AG10803 (cell line): ENCODE measurements at places on chromosomes 12 and 14.
A peak's percentile ranks its signal among the peaks of the same experiment; 100 is the strongest.

GRCh38 chr14:99272632-99272898, 568 bp upstream of the BCL11B start:
- no peak for DNase-seq

DNA sequence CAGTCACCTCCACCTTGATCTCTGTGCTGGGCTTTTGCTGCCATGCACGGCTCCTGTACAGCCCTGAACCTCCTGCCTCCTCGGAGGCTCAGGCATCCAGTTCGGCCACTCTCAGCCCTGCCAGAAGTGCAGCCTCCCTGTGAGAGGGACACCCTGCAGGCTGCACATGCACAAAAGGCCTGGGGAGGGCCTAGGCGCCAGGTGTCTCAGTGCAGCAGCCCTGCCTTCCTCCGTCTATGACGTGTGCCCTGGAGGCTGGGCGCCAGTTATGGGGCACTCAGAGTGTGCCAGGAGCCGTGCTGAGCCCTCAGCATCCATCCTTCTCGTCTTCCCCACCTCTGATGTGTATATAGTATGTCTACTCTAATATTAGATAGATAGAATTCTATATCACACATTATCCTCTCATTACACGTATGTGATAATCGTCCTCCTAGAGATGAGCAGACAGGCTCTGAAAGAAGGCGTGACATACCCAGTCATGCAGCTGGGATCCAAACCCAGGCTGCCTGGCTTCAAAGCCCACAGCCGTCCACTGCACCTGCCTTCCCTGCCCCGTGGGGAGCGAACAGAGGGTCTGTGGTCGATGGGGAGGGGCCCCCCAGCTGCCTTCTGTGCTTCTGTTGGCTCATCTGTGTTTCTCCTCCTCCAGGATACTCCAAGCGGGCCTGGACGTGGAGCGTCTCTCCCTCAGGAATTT, 101.1 kb downstream of the B4GALNT3 start:
- no peak for DNase-seq

DNA sequence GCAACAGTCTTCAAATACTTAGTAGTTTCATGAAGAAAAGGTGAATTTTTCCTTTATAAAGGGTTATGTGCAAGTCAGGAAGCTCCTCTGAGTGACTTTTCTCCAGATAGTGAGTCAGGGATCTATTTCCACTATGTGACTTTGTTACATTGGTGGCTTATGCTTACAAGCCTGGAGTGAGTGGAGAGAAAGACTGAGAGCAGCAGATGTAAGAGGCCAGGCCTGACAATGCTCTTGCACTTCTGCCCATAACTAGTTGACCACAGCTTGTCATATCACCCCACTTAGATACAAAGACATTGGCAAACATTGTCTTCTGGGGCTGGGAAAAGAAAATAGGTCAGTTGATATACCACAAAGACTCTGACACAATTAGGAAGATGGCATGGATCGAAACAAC, 236.5 kb downstream of the PDZRN4 start:
- no peak for DNase-seq

GRCh38 chr14:95233702-95234241, 76.4 kb upstream of the DICER1 start:
- no peak for DNase-seq

DNA sequence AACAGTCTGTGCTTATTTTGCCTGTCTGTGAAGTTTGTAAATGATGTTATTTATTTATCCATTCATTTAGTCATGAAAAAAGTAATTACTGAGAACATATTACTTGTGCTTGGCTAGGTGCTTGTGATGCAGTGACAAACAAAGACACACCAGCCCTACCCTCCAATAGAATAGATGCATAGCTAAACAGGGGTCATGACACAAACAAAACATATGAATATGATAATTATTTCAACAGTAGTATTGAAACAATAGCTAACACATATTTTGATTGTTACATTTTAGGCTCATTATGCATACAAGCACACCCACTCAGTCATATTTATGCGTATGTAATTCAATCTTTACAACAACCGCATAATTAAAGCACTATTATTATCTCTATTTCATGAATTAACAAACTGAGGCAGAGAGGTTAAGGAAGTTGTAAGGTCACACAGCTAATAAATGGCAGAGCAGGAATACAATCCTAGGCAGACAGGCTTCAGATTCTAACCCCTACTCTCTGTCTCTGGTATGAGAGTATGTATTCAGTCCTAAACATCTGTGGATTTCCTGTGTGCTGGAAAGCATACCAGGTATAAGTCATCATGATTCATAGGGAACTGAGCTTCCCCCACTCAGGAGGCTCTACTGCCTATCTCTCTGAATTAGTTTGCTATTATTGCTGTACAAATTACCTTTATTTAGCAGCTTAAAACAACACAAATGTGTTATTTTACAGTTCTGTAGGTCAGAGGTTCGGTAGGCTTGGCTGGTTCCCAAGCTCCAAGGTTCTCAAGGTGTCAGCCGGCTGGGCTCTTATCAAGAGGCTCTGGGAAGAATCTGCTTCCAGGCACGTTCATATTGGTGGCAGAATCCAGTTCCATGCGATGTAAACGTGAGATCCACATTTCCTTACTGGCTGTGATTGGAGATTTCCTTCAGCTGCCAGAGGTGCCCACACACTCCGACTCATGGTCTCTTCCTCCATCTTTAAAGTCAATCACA, 509.4 kb downstream of the GALC start:
- DNase-seq = peak; percentile 1

DNA sequence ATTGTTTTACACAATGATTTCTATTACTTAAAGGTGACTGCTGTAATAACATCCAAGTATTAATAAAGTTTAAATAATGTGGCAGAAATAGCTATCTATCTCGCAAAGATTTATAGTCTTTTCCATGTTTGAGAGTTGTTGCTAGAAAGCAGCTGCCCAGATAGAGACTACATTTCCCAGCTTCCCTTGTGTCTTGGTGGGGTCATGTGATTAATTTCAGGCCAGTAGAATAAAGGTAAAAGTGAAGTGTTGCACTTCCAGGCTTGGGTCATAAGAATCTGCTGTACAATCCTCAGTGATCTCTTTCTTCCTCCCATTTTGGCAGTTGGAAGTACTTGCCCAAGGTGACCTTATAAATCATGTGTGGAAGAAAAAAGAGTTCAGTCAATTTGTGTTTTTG, 449.7 kb upstream of the USP15 start:
- DNase-seq = no peak

DNA sequence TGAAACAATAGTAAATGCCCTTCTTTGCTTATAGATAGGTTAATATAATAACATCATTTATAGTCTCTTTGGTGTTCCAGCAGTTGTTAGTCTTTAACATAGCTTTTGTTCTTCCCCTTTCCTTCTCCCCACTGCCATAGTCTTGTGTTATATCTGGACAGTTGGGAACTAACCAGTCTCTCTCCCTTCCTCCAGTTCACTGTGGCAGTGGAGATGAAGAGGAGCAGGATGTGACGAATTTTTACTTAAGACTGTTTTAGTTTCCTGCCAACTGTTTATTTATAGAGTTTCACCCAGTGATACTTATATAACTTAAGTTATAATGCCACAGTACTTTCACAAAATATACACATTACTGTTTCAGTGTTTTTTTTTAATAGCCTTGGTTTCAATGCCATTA, 277.4 kb downstream of the PDZRN4 start:
- DNase-seq = no peak

DNA sequence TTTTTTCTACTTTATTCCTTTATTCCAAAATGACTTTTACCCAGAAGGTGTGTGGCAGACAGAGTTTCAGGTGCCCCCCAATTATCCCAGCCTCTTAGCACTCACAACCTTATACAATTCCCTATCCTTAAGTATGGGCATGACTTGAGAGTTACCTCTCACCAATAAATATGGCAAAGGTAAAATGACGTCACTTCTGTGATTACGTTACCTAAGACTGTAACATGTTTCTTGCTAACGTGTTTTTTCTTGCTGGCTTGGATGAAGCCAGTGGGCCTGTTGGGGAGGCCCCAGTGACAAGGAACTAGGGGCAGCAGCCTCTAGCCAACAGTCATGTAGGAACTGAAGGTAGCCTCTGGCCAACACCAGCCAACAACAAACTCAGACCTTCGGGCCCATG, 13.3 kb upstream of the TUNAR start:
- no peak for DNase-seq

GRCh38 chr14:92463141-92463540, 50.4 kb upstream of the RIN3 start:
- DNase-seq = no peak

DNA sequence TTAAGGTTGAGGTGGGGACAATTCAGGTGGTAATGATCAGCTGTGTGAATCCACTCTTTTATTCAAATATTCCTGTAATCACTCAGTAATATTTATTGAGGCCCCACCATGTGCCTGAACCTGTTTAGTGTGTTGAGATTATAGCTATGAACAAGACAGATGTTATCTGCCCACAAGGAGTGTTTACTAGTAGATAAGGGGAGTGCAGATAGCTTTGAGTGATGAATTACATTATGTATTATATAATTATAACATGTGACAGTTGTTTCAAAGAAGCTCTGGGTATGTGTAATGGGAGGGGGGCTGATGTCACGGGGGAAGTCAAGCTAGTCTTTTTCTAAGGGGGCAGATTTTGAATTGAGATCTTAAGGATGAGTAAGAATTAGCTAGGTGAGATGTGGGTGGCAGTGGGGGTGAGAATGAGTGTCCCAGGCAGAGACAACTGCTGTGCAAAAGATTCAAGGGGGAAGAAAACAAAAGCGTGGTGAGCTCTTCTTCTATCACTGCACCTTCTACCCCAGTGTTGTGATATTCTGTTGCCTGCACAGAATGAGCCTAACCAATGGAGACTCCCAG, 21.3 kb upstream of the SRRM4 start:
- DNase-seq = no peak

- no peak for DNase-seq
These were observed 40.8 kb downstream of the GALNT16 start for GRCh38 chr14:69300601-69301221.

DNA sequence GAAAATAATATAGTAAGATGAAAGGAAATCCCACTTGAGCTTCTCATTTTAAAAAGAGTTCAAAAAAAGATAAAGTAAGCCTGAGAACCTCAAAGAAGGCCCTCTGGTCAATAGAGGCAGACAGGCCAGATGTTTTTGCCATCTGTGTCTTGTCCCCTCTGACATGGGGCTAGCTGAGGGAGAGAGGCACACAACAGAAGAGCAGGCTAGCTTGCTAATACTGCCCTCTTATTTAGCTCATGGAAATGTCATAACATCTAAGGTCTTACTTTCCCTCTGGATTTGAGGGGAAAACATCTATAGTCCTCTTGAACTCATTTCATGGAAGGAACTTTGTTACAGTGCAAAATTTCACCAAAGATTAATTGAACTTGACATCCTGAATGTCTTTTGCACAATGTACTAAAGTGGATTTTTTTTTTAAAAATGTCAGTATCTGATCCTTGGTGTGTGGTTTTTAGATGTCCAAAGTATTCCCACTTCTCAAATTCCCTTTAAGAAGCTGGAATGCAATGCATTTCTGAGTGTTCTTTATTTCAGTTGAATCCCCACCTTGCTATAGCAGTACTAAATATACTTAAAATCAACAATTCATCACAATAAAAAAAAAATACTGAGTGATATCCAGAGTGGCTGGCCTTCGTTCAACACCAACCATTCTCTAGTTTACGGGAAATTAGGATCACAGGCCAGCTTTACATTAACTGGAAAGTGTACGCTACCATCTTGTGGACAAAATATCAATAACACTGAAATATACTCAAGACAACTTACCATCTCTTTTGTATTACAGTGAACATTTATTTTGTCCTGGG, 176.7 kb downstream of the PAH start:
- peak; percentile 61 for DNase-seq

GRCh38 chr14:99562856-99563748, 40.9 kb downstream of the CCDC85C start:
- peak; percentile 64 for DNase-seq

DNA sequence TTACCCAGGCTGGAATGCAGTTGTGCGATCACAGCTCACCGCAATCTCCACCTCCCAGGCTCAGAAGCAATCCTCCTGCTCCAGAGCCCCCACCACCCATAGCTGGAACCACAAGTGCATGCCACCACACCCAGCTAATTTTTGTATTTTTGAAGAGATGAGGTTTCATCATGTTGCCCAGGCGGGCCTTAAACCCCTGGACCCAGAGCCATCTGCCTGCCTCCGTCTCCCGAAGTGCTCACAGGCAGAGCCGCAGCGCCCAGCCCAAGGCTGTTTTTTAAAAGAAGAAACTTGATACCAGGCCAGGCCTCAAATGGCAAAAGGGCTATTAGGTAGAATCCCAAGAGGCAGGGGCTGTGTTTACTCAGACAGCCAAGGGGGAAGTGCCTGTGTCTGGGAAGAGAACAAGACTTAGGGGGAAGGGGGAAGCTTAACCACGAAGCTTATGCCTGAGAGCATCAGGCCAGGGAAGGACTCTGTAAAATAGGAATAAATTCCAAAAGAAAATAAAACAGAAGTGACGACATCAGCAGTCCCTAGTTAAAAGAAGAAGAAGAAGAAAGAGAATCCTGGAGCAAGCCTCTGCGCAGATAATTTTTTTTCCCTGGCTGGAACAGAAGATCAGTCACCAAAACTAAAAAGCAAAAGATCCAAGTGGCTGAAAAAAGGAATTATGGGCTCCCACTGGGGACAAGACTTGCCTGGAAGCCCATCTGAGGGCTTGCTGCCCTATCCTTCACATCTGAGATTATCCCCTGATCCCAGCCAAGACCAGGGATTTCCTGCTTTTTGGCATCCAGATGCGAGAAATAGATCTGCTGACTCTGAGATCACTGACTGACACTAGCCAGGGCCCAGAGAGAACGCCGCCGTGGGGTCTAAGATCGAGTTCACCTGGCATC, 170.5 kb downstream of the NDUFA12 start:
- no peak for DNase-seq

GRCh38 chr12:75592086-75592485, 80.7 kb upstream of the KRR1 start:
- DNase-seq = peak; percentile 58

- peak; percentile 99 for DNase-seq
These were observed 61.2 kb upstream of the STXBP6 start for GRCh38 chr14:25111061-25111601.

DNA sequence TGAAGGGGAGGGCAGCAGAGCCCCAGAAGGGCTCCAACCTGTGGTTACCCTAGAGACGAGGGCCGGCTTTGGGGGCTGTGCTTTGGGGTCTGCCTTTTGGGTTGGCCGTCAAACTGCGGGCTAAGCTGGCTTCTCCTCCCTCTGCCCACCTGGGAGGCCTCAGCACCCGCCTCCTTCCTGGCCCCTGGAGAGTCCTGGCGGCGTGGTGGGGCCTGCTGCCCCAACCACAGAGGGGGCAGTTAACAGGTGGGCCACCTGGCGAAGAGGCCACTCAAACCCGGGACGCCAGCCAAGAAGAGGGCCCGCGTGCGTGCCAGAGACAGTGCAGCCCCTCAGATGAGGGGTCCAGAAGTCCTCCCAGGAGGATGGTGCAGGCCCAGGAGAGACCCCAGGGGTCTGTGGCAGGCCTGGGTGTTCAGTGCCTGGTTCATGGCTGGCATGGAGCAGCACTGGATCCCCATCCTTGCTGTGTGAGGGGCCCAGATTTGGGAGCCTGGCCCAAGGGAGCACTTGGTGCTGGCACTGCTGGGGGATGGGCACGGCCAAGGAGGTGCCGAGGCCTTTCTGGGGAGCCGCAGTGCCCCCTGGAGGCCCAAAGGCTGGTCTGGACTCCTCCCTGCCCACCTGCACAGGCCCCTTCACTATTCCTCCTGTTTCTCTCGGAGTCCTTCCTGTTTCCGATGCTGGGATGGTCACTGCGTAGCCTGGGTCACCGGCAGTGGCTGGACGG, 48.8 kb downstream of the LRCOL1 start:
- no peak for DNase-seq
